ENCODE measurements at places on chromosomes 4 and X.

- DNase-seq, result no peak
Measured at GRCh38 chr4:17490575-17491059, 21.3 kb downstream of the QDPR start.

GRCh38 chr4:2302387-2303119 lies 40.6 kb upstream of the MXD4 start:
- DNase-seq, result no peak

DNA sequence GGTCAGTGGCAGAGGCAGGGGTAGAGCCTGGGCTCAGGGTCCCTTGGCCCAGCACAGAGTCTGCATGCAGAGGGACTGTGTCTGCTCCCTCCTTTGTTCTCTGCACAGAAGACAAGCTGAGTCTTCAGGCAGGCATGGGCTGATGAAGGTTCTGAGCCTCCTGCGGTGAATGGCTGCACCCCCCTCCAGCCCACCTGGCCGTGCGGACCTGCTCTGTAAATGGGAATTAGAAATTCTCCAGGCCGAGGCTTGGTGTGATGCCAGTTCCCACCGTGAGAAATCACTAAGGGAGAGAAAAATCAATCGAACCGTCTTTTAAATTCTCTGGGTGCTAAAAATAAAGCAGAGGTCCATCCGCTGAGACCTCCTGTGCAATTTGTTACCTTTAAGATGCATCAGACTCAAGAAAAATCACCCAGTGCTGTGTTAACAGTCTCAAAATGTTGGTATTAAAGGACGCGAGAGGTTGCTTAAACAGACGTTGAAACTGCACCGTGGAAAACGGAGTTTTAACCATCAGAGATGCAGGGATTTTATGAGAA lies 96.0 kb downstream of the WFS1 start:
- no peak for DNase-seq

GRCh38 chr4:79723507-79723906 lies 315.5 kb upstream of the GK2 start:
- DNase-seq, result no peak

DNA sequence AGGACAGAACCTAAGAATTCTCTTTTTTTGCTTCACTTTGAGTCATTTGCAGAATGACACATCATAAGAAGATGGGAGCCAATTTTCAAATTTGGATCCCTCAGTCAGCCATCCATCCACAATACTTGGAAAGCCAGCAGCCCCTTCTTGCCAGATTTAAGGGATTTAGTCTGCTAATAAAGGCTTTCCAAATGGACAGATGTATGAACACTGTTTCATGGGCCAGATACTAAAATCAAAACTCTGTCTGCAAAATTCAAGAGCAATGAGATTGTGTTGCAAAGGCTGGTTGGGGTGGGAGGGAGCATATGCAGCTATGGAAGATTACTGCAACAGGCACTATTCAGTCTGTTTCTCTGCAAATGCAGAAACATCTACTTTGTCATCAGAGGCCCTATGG lies 37.7 kb upstream of the KCNIP4 start:
- no peak for DNase-seq

DNA sequence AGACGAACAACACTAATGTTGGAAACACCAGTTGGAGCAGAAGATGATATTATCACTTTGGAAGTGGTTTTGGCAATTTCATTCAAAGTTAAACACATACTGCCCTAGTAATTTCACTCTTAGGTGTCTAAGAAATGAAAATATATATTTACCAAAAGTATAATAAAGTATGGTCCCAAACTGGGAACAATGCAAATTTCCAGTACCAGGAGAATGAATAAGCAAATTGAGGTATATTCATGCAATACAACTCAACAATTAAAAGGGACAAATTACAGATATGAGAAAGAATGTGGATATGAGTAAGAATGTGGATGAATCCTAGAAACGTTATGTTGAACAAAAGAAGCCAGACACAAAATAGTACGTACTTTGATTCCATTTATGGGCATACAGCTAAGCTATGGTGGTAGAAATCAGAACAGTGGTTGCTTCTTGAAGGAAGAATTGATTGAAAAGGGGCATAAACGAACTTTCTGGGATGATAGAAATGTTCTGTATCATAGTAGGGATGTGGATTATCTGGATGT lies 10.0 kb downstream of the ELMOD2 start:
- DNase-seq, result no peak

- no peak for DNase-seq
Measured at GRCh38 chrX:69262036-69262936, 97.0 kb upstream of the PJA1 start.

- DNase-seq, result no peak
Measured at GRCh38 chr4:124253080-124253479, 459.5 kb downstream of the ANKRD50 start.

GRCh38 chrX:153674219-153674851 lies 722 bp upstream of the PNCK start:
- no peak for DNase-seq

- no peak for DNase-seq
Measured at GRCh38 chr4:147078362-147078761, 132.7 kb upstream of the TTC29 start.

GRCh38 chr4:972651-973424 lies 531 bp downstream of the DGKQ start:
- DNase-seq, result peak; percentile 37

DNA sequence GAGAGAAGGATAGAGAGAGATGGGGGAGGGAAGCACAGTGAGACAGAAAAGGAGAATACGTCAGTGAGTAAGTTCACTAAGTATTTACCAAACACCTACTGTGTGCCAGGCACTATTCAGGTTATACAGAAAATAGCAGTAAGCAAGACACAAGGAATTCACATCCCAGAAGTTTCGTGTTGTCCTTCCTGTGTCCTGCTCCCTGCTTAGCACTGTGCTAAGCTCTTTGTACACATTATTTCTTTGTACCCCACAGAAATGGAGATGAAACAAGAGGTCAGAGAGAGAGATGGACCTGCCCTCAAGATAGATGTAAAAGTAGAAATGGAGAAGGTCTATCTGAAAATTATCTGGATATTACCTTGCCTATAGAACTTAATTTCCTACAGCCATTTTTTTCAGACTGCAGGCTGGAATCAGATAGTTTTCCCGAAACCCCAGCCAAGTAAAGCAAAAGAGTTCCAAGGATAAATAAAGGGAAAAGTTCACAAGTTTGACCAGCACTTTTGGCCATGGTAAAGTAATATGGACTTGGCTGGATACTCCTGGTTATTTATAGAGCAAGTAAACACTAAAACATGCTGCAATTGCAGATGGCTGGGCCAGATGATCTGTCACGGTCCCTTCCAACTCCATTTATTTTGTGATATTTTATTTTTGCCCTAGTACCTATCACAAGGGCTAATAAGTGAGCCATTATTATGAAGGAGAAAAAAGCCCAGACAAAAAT lies 353.7 kb upstream of the SLC7A11 start:
- no peak for DNase-seq

DNA sequence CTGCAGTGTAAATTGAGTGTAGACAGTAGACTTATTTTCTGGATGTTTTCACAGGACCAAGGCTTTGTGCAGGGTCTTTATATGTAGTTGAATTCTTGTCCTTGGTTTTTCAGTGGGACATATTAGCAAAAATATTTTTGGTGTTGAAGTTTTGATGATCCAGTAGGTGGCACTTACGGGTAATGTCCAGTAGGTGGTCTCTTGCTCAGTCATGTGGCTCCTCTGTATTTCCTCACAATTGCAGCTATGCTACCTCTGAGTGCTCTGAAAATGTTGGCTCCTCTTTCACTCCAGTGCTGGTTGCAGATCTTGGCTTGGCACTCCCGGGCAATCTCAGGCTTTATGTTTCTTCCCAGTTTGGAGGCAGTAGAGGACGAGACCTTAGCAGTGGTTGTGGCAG lies 419.8 kb upstream of the AMOT start:
- no peak for DNase-seq

DNA sequence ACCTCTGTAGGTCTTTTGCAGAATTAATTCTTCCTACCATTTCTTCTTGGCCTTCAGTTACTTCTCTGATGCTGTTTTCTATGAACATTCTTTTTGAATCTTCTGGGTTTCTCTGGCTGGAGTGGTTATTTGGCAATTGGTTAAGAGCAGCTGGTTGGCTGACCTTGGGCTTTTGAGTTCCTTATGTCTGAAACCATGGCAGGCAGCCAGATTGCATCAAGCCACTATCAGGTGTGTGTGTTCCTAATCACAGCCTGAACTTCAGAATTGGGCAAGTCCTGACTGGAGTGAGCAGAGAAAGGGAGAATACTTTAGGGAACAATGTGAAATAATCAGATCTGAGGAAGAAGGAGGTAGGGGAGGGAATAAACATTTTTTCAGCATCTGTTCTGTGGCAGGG lies 90.2 kb downstream of the ARHGAP10 start:
- no peak for DNase-seq

DNA sequence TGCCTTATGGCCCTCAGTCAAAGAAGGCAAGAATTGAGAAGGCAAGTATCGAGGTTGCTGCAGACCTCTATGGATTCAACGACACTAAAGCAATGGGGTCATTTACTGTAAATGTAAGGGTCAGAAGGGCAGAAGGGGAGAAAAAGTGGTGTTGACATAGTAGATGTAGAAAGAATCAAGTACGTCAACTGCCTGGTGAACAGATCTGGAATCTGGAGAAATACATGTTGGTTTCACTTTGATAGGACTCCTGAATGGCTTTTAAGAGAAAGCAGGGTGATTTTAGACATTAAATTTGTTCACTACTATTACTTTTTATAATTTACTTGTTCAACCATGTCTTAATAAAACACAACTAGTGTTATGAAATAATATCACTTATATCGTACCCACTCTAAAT lies 81.3 kb upstream of the FSTL5 start:
- DNase-seq, result no peak

GRCh38 chrX:85996555-85996954 lies 50.8 kb downstream of the CHM start:
- no peak for DNase-seq

- DNase-seq, result no peak
Measured at GRCh38 chrX:71668248-71668595, 876 bp downstream of the LOC101059915 start.

DNA sequence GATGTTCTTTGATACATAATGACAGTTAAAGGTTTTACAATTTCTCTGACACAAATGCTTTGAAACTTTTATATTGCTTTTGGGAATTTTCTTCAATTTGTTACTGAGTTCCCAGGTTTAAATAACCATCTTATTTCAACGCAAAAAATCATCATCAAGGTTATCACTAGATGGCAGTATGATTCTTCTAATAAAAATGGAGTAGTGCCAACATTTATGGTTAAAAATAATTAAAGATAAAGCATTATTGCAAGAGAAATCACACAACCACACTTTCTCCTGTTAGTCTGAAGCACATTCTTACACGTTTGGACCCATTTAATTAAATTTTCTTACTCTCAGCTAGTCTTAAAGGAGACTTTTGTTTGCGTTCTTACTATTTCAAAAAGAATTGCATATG lies 611.3 kb upstream of the CPXCR1 start:
- DNase-seq, result no peak

DNA sequence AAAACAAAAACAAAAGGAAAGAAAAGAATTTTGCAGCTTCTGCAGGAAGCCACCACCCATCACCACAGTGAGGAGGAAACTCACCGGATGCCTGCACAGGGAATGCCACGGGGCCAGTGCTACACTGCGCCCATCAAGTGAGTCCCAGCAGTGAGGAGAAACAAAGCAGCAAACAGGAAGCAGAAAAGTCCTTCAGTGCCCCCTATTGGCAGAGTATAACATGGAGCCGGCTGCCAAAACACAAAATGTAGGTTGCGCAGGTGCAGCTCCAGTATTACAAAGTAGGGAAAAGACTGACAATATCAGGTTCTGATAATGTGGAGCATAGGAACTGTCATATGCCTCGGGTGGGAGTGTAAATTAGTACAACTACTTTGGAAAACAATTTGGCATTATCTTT lies 23.3 kb upstream of the SCML2 start:
- no peak for DNase-seq

DNA sequence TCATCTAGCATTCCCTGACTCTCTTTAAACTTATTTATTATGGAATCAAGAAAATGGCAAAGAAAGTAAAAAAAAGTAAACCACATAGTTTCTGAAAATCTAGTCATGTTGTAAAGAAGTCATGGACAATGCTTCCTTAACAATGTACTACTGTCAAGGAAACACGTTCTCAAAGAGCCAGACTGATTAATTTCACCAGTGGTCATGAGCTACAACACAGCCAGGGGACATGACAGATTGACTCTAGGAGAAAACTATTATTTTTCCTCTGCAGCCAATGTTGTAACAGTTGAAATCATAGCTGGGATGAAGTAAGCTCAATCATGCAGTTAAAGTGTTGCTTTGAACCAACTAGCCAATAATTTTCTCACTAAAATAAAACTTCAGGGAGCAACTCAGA lies 109.2 kb downstream of the MAPK10 start:
- DNase-seq, result no peak

DNA sequence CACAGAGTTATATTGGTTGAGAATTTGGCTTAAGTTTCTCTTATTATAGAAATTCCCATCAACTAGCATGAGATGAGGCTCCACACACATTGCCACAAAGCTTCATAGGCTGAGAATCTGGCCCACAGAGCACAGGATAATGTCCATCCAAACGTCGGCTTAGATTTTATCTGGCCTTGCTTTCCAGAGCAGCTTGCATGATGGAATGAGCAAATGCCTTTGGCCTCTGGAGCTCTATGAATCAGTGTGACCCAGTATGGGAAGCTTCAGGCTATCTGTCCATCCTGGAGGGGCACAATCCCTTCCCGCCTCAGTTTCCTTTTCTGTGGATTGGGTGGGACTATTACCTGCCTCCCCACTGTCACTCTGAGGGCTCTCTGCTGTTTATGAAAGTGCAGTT lies 131.5 kb upstream of the NDP start:
- no peak for DNase-seq

- DNase-seq, result no peak
Measured at GRCh38 chr4:109730619-109731545, 1.0 kb upstream of the PLA2G12A start.

DNA sequence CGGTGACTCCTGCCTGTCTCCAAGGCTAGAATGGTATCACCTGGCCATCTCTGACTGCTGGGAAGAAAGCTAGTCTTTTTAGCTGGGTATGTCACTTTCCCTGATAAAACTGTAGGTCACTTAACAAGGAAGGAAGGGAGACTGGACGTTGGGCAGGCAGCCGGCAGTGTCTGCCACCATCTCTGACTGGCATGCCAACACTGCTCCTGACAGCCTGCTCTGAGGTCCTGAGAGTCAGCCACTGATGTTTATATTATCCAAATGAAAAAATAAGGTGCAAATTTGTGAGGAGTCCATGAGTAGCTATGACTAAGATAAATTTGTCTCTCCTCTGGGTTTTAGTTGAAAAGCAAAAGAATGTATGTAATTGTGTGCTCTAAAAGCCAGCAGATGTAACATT lies 77.2 kb downstream of the SNX25 start:
- DNase-seq, result no peak

- no peak for DNase-seq
Measured at GRCh38 chrX:130351567-130351966, 11.8 kb downstream of the SLC25A14 start.

GRCh38 chr4:110849461-110849860 lies 226.6 kb upstream of the PITX2 start:
- DNase-seq, result no peak

DNA sequence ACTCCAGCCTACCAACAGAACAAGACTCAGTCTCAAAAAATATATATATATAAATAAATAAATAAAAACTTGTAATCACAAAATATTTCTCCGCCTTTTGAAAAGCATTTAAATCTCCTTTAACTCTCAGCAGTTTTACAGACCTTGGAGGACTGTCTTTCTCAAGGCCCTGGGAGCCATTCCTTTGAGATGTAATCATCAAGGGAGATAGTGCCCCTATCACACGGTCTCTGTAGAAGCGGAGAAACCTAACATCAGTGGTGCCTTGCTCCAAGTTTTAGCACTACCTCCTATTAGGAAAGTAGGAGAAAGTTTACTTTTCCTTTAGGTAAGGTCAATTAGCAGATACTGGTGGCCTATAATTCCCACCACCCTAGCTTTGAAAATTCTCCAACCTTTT lies 58.5 kb downstream of the ANTXR2 start:
- DNase-seq, result no peak
